ENCODE measurements at places on chromosomes 7 and 10. TPM values are rescaled to one million over a fixed set of nuclear protein-coding genes. Genes with fewer than 3 reads are reported as not detected.

DNA sequence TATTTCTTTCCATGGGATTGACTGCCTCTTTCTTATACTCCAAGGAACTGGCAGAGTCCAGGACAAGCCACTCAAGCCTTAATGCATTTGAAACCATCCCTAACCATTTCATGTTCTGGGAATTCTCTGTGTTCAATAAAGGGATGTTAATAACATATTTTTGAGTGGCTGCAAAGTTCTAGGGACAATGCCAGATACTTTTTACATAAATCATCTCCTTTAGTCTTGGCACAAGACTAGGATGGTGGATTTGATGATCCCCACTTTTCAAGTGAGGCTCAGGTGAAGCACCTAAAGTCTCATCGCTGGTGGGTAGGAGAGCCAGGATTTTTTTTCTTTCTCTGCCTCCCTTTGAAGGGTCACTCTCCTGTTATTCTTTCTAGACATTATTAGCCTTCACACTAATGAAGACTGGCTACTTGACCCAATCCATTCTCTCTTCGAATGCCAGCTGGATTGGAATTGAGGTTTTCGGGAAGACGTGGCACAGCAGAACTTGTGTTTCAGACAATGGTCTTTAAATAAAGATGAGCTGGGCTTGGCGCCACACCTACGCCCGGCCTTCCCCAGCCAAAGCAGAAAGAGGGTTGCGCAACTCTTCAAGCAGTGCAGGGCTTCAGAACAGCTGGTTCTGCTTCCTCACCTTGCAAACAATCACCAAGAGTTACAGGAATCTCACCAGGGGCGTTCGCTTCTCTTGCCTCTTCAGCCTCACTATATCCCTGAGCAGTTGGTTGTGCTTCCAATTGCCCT, 73.8 kb upstream of the BMPER start:
- no peak for DNase-seq

GRCh38 chr10:88120599-88121333, 257.3 kb downstream of the PTEN start:
- DNase-seq: no peak

DNA sequence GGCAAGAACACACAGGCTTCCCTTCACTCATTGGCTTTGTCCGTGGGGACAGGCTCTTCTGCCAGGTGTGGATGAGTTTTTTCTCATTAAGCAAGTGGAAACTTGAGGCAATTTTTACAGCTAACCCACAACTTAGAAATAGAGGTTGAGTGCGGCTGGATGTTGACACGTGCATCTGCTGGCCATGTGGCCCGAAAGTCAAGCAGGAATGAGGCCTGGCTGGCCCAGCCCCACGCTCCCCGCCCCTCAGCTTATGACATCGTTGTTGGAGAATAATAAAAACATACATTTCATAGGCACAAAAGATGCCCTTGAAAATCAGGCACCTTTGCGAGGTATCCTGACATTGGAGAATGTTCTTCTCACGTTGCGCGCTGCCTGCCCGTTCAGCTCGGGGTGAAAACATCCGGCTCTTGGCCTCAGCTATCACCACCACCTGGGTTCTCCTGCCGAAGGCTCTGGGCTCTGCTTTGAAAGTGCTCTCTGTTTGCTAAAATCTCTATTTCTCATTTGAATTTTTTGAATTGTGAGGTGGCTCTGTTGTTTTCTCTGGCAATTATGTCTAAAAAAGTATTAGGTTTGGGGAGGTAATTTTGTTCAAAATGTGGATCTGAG, 310.7 kb downstream of the WDR37 start:
- DNase-seq: no peak

- no peak for DNase-seq
These were observed 290.9 kb upstream of the NFE2L3 start for GRCh38 chr7:25861164-25861496.

DNA sequence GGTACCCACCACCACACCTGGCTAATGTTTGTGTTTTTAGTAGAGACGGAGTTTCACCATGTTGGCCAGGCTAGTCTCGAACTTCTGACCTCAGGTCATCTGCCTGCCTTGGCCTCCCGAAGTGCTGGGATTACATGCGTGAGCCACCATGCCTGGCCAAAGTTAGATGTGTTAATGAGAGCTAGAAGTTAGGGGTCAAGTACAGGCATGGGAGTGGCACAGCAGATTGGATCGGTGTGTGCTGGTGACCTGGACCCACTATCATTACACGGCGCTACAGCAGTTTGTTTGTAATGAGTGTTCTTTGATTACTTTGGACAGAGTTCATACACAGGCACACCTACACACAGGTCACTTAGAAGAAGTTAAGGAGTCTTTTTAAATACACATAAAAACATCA, 36.7 kb downstream of the DNAJB6 start:
- no peak for DNase-seq

GRCh38 chr7:151411551-151411950, 1.7 kb upstream of the WDR86 start:
- DNase-seq: no peak

- DNase-seq: no peak
These were observed 43.7 kb downstream of the GNA12 start for GRCh38 chr7:2800220-2800930.

GRCh38 chr7:38953227-38953626, 24.5 kb upstream of the POU6F2 start:
- DNase-seq: no peak

DNA sequence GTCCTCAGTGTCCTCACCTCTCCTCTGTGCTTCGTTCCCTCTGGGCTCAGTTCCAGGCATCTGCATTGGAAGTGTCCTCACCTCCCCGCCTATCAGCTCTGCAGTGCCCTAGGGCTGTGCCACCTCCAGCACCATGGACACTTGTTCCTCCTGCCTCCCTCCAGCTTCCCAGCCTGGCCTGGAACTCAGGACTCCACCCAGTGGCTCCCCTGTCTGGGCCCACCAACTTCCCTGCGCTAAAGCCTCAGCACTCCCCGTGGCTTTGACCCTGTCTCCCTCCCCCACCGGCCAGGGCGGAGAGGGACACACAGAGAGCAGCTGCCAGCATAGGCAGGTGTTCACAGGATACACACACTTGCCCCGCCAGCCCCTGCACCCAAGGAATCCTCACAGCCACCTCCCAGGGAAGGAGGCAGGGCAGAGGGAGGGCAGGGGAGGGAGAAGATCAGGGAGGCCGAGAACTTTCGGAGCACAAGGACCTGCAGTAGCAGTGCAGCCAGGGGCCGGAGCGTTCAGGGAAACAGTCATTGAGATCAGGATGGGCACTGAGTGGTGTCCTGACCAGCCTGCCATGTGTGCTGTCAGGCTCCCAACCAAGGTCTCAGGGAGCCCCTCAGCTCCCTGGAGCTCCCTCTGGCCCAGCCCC, 31.3 kb downstream of the ANXA8 start:
- DNase-seq: peak; percentile 46

DNA sequence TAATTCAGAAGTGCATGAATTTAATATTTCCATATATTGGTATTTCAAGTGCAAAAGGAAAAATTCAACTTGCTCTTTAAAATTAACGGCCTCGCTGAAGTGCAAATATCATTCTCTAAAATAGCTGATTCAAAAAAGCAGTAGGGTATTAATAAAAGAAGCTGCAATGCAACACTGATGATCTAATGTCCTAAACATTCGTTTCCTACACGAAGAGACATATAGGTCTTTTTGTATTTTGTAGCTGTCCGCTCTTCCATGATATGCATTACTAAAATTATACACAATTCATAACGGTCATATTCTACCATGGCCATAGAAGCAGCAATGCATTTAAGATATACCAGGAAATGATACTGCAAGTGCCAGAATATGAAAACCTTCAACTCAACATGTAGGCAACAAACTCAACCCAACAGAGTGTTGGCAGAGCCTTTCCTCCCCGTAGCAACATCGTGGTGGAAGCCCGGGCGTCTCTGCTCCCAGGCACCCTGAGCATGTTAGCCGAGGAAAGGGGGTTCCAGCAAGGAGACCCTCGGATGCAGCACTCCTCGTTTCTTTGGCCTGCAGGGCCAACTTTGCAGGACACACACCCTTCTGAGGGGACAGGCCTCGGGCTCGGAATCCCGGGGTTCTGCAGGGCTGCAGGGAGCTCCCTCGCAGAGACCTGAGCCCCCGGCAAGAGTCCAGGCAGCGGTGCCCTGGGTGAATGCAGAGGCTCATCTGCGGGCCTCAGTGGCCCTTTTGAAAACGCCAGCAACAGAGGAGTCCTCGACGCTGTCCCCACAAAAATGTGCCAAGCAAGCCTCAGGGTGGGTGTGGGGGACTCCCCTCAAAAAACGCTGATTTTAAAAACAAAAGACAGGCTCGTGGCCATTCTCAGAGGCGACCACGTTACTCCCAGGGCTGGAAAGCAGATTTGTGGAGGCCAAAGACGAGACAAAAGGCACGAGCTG, 1.6 kb downstream of the FAM171A1 start:
- no peak for DNase-seq

- DNase-seq: no peak
These were observed 589.1 kb upstream of the FOXK1 start for GRCh38 chr7:4093035-4093434.

- DNase-seq: no peak
These were observed 328.3 kb downstream of the BICC1 start for GRCh38 chr10:58840840-58841435.

The CALCR gene
- total RNA-seq: not detected

The LIPJ gene
- not detected for total RNA-seq

The FAM131B gene
- 2.9 TPM for total RNA-seq

Data from natural killer cell treated with Interleukin-12 subunit alpha and Interleukin-12 subunit beta and Interleukin-15 and Interleukin-18, amount 100 ng/mL, for 72 hours (primary cell).